ENCODE measurements at places on chromosomes 16 and 17.

GRCh38 chr16:48280546-48280945 lies 33.2 kb upstream of the ABCC11 start:
- DNase-seq = no peak

- DNase-seq = no peak
Observed at GRCh38 chr17:74141612-74142011, 61.9 kb upstream of the RPL38 start.

DNA sequence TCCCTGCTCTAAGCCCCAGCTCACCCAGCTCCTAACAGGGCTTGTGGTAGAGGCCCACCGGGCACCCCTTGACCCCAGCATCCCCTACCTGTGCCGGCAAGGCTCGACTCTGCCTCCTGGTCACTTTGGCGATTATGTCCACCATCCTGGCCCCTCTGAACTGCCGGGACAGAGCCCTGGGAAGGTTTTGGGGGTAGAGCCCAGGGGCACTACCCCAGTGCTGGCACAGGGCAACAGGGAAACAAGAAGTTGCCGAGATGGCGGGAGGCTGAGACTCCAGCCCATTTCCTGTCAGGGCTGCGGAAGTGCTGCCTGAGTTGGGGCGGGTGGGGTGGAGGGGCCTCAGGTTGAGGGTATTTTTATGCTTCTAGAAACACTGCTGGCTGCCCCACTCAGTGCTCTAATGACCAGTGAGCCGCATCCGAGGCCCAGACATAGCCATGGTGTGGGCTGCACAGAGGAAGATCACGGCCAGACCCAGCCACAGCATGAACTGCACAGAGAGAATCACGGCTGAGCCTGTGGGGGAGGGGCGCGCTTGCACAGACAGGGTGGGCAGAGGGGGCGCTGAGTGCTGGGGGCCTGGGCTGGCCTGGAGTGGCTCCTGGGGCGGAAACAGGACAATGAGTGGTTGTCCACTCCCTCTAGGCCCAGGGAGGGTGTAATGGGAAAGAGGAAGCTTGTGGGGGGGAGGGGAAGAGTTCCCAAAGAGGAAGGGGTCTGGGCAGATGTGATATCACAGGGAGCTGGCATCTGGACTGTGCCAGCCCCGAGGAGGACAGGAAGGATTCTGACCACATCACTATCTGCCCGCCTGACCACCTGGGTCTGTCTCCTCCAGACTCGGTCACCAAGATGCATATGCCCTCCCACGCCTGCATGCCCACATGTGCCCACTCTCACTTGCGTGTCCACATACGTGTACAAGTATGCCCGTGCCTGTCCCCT lies 22.3 kb downstream of the ARHGAP27 start:
- no peak for DNase-seq

- no peak for DNase-seq
Observed at GRCh38 chr16:63415014-63415413, 1378.8 kb upstream of the CDH8 start.

DNA sequence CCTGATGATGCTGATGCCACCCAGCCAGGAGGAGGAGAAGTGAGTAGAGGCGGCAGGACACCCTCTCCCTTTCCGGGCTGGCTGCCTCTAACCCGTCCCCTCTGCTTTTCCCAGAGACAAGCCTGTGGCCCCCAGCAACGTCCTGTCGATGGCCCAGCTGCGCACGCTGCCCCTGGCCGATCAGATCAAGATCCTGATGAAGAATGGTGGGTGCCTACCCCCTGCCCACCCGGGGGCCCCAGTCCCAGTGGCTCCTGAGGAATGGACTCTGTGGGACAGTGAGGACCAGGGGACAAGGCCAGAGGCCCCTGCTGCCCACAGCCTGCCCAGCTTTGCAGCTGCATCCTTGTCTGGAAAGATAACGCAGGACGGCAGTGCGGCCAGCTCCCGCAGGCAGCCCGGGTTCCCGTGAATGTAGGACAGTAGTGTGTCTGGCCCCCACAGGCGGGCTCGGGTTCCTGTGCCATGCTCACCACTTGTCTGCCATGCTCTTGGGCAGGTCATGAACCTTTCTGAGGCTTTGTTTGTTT lies 19.9 kb downstream of the POLR3E start:
- no peak for DNase-seq

Measured in stimulated activated CD8-positive, alpha-beta memory T cell treated with anti-CD3 and anti-CD28 coated beads, Interleukin-4, amount 100 ng/mL, for 4 hours (primary cell).